ENCODE measurements at places on chromosomes 2 and 18.

- DNase-seq = no peak
Observed at GRCh38 chr2:47528874-47529273, 125.9 kb downstream of the MSH2 start.

- peak; percentile 11 for DNase-seq
Observed at GRCh38 chr2:240507060-240507777, 50.6 kb downstream of the ANKMY1 start.

GRCh38 chr2:32641180-32641579 is 13.3 kb downstream of the TTC27 start:
- DNase-seq = no peak

DNA sequence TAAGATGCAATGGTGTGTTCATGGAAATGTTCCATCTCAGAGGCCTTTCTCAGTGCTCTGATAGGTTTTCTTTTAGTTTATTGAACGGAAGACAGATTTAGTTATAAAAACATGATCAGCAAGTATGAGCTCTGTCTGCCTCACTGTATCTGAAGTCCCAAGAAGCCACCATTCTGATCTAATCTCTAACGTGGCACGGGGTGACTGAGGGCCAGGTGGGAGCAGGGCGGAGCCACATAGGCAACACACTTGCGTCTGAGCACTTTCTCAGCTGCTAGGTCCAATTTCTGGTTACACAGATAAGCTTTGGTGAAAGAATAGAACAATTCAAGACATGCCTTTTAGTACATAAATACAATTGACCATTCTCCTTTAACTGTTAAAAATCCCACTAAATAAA is 60.4 kb downstream of the SNTG2 start:
- no peak for DNase-seq

DNA sequence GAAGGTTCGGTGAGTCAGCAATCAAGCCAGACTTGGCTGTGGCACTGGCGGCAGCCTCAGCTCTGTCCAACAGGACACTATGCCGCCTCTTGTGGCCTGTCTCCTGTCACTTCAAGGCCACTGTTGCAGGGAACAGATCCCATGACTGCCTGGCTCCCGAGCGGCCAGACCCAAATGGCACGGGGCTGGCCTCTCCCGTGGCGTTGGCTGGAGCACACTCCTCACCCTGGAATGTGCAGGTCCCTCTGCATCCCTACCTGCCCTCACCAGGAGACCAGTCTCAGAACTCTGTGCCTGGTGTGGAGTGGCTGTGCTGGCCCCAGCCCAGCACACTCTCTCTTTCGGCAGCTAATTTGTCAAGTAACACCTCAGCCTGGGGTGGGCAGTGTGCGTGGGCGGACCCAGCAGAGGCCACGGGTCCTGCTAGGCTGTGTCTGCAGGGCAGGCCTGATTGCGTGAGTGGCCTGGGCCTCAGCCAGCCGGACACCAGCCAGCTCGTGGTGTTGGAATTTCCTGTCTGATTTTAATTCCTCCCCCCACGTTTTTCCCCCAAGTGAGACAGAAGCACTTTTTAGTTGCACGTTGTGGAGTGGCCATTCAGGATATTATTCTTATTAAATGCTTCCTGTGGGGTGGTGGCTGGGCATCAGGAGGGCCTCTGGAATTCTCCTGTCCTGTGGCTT is 179.3 kb downstream of the GLI2 start:
- no peak for DNase-seq

- DNase-seq = no peak
Observed at GRCh38 chr2:84966731-84967130, 4.2 kb upstream of the KCMF1 start.

DNA sequence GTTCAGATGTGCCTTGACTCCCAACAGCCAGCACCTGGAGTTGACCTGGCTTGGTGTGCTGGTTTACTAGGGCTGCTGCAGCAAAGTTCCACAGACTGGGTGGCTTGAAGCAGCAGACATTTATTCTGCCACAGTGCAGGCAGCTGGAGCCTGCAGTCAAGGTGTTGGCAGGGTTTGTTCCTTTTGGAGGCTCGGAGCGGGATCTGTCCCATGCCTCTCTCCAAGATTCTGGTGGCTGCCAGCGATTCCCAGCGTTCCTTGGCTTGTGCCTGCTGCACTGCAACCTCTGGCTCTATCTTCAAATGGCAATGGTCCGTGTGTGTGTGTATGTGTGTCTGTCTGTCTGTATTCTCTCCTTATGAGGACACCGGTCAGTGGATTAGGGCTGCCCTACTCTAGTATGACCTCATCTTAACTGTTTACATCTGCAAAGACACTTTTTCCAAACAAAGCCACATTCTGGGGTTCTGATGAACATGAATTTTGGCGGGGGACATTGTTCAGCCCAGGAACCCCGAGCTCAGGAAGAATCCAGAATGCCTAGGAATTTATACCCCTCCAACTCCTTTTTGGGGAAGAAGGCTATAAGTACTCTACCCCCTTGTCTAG is 44.7 kb upstream of the TMEM131 start:
- DNase-seq = no peak

DNA sequence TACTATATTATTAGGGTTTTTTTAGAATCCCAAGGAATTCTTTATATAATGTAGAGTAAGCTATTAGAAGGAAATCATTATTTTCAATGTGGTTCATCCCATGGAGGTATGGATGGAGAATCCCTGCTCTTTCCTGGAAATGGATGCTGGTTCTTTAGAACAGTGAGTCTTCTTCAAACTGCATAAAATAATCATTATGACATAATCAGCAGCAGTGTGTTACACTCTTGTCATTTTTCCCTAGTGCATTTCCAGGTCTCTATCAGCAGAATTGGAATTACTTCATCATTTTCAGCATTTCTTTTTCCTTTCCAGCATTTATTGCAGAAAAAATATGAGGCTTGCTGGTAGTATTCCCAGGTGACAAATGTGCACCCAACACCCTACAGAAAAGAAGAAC is 168.1 kb downstream of the ETAA1 start:
- no peak for DNase-seq

DNA sequence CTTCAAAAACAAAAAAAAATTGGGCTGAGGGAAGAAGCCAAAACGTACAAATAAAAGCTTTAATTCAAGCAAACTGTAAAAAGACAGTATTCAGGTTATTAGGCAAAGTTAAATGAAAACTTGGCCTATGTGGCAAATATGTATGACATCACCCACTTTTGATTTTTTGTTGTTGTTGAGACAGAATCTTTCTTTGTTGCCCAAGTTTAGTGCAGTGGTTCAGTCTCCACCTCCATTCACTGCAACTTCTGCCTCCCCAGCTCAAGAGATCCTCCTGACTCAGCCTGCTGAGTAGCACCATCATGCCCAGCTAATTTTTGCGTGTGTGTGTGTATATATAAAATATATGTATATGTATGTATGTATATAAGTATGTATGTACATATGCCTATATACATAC is 440.4 kb upstream of the NRXN1 start:
- DNase-seq = no peak

DNA sequence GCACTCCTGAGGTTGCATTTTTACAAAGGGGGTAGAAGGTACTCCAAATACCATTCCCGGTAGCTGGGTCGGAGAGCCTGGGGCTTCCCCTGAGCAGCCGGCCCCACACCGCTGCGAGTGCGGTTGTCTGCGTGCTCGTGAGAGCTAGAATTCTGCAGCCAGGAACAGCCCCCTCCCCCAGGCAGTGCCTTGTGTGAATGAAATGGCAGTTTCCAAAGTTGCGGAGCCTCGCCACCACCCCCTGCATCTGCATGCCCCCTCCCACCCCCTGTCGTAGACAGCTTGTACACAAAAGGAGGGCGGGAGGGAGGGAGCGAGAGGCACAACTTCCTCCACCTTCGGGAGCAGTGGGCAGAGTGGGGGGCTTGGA is 1.1 kb downstream of the MYCN start:
- DNase-seq = peak; percentile 58

DNA sequence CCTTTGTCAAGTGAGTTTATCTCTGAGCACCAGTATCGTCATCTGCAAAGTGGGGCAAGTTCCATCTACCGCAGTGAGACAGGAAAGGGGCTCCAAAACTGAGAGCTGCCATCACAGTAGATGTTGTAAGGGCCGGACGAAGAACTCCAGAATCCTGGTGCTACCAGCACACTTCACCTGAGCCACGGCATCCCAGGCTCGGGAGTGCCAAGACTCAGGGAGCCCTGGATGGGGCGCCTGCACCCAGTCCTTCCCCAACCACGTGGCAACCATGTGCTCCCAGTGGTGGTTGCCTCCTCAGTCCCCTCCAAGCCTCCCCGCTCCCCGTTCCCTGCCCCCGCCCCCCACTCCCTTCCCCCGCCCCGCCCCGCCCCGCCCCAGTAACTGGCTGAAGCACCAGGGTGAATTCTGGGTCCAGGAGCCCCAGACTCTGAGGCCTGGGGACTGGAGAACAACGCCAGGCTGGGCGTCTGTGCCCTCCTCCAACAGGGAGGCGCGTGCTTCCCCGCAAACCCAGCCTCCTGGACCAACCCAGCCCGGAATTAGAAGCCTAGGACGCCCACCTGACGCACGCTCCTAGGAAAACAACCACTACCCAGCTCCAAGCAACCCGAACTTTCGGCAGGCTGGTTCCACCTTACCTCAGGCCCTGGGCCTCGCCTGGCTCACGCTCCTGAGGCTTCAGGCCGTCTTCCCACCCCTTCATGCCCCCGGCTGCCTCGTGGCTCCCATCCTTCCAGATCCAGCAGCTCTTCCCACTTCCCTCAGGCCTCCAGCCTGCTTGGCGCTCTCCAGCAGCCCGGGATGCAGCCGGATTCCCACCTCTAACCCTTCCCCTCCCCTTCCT is 67.6 kb downstream of the LAMA3 start:
- no peak for DNase-seq

- DNase-seq = no peak
Observed at GRCh38 chr2:100197631-100198153, 55.3 kb upstream of the AFF3 start.

- no peak for DNase-seq
Observed at GRCh38 chr18:27214831-27215230, 29.7 kb upstream of the CHST9 start.

- peak; percentile 87 for DNase-seq
Observed at GRCh38 chr18:74040459-74041332, 106.9 kb downstream of the FBXO15 start.

- DNase-seq = no peak
Observed at GRCh38 chr2:125041846-125042245, 1016.8 kb downstream of the CNTNAP5 start.

GRCh38 chr2:83764447-83765005 is 694.6 kb downstream of the SUCLG1 start:
- no peak for DNase-seq

- DNase-seq = no peak
Observed at GRCh38 chr18:44826418-44827259, 146.0 kb downstream of the SETBP1 start.

DNA sequence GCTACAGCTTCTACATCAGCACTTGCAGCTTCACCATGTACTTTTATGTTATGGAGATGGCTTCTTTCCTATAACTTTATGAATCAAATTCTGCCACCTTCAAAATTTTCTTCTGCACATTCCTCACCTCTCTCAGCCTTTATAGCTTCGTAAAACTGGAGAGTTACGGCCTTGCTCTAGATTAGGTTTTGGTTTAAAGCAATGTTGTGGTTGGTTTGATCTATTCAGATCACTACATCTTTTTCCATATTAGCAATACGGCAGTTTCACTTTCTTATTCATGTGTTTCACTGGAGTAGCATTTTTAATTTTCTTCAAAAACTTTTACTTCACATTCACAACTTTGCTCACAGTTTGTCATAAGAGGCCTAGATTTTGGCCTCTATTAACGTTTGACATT is 242.9 kb upstream of the GYPC start:
- DNase-seq = no peak

Data from activated CD8-positive, alpha-beta memory T cell treated with anti-CD3 and anti-CD28 coated beads for 24 hours (primary cell).